ENCODE measurements at places on chromosomes 1 and 21.
A peak's percentile ranks its signal among the peaks of the same experiment; 100 is the strongest.

GRCh38 chr1:97864615-97865014 is 56.2 kb downstream of the DPYD start:
- no peak for DNase-seq

DNA sequence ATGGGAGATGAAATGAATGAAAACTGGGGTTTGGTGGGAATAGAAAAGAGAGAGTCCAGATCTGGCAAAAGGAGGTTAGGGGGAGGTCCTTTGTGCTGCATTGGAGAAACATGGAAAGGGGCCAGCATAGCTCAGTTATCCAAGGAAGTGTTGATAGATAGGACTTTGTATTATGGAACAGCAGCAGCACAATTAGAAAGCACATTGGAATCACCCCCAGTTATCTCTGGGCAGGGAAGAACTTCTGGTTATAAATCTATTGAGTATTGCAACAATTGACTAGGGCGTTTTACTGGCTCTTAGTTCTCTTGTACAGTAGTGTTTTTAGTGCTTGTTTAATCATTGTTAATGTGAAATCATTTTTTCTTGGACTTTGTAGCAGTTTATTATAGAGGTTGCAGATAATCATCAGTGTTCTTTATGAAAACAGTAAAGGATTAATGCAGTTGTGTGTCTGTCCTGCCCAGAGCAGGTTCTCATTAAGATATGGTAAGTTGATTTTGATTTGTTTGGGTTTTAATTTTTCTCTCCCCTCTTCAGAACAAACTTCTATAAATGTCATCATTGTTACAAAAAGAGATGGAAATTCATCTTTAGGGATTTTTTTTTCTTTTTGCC is 76.6 kb downstream of the NR5A2 start:
- DNase-seq, result no peak

DNA sequence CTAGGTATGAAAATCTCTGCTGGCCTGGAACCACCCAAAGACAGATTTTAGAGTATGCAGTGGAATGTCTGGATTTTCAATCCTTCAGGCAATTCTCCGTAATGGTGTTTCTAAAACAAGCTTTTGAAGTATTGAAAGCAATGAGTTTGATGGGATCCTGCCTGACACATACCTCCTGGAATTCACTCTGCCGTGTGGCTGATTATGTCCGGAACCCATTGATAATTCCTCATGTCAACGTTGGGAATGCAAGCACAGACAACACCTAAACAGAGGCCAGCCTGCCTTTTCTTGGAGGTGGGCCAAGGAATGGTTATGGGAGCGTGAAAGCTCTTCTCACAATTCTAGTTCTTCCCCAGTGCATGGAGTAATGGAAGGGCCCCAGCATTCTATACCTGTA is 168.9 kb upstream of the HMCN1 start:
- DNase-seq, result no peak

DNA sequence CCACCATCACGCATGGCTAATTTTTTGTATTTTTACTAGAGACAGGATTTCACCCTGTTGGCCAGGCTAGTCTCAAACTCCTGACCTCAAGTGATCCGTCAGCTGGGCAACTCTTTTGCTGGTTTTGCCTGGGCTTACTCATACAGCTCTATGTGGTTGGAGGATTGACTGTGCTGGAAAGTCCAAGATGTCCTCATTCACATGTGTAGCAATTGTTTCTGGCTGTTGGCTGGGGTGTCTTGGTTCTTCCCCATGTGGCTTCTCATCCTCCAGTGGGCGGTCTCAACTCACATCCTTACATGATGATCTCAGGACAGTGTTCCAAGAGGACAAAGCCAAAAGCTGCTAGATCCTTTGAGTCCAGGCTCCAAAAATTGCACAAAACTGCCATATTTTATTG is 53.3 kb downstream of the TEX35 start:
- no peak for DNase-seq

GRCh38 chr1:96521994-96522760 is 199.4 kb upstream of the PTBP2 start:
- DNase-seq, result no peak

GRCh38 chr1:23914921-23915320 is 1.8 kb upstream of the CNR2 start:
- no peak for DNase-seq

GRCh38 chr1:170854677-170855076 is 80.7 kb upstream of the MROH9 start:
- DNase-seq, result no peak

DNA sequence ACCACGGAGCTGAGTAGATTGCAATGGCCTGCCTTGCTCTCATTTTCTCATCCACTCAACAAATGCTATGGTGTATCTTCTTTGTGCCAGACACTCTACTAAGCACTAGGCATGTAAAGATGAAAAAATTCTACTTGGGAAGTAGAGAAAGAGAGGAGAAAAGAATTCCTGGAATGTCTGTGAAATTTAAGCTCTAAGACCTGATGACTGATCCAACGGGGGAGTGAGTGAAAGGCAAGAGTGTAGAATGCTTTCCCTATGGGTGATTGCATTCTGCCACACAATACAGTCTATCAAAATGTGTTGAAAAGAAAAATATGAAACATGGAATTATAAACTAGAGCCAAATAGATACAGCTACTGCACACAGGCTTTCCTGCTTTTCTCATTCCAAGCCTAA is 82.3 kb downstream of the CYYR1 start:
- no peak for DNase-seq

DNA sequence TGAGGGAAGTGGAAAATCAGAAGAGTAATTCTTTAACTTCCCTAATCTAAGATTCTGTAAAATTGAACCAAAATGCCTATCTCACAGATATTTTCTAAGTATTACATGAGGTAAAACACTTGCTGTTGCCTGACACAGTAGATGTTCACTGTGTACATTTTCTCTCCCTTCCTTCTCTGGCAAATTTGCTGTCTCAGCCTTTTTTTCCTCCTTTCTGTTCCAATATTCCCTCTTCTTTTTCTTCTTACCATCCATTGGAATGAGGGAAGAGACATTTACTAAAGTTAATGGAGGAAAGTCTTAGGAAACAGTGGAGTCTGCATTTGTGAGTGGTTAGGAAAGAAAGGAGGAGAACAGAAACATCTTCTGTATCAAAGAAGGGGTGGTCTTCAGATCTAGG is 239.9 kb downstream of the ZP4 start:
- no peak for DNase-seq

- DNase-seq, result no peak
Measured at GRCh38 chr1:40438391-40439015, 11.8 kb upstream of the ZFP69B start.

GRCh38 chr1:86259390-86259789 is 102.8 kb upstream of the COL24A1 start:
- no peak for DNase-seq

DNA sequence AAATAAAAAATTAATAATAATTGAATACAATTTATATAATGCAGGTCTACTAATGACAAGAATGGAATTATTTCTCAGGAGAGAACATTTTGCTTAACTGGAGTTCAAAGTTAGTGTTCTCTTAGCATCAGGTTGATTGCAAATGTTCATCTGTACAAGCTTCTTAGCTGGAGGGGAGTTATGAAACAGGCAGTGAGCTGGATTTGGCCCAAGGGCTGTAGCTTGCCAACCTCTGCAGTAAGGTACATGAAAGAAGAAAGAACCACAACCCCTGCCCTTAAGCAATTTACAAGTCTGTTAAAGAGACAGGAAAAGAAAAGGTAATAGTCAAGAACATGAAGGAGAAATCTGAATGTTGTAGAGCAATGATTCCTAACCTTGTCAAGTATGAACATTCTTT is 17.0 kb downstream of the LPGAT1 start:
- DNase-seq, result no peak

DNA sequence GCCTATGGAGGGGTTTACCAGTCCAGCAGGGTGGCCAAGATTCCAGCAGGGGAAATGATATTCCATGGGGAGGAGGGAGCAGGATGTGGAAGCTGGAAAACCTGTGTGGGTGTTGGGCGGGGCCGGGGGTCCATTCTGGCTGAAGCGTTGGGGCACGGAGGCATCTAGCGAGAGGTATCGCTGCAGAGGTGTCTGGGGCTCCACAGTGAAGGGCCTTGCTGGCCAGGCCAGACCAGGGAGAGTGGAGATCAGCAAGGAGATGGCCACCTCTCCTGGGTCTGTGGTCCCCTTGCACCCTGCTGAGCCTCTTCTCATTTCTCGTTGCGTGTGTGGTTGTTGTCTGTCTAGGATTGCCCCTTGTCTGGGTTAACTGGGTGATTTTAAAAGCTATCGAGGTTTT is 6.2 kb downstream of the COQ8A start:
- DNase-seq, result no peak

- DNase-seq, result no peak
Measured at GRCh38 chr1:176056312-176056711, 150.8 kb downstream of the COP1 start.

DNA sequence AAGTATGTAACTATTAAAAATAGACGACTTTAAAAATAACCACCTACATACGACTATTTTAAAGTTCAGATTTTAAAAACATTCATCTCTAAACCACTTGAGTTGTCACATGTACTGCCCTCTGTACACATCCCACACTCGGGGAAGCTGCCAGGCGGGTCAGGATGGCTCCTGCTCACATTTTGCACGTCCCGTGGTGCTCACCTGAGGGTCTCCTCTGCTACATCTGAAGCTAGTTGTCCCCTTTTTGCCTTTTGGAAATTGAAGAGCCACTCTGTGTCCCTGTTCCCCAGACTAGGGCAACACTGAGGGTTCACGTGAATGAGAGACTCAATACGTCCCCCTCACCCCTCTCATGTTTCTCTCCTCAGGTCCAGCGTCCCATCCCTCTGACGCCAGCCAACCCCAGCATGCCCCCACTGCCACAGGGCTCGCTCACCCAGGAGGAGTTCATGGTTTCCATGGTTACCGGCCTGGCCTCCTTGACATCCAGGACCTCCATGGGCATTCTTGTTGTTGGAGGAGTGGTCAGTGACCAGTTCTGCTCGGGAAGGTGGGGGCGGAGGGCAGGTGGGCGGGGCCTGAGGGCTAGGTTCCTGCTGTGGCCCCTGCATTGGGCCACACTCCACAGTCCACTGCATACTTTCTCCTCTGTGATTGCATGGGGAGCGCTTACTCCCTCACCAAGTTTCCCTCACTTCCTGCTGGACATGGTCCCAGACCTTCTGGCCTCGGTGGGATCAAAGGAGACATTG is 13.0 kb upstream of the MIIP start:
- DNase-seq, result no peak

- DNase-seq, result no peak
Measured at GRCh38 chr1:35524106-35524505, 33.1 kb downstream of the KIAA0319L start.

GRCh38 chr1:177432897-177433296 is 262.1 kb downstream of the BRINP2 start:
- no peak for DNase-seq

DNA sequence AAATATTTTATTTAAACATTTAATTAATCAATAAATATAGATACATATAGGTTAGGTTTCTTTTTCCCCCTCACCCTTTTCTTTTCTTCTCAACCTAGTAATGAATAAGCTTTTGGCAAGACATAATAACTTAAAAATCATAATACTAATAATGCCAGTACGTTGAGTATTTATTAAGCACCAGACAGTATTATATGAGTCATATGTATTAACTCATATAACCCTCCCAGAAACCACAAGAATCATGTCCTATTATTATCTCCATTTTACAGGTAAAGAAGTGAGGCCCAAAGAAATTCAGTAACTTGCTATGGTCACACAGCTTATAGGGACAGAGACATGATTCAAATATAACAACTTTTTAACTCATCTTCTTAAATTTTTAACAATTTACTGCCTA is 834.5 kb upstream of the ADGRL2 start:
- DNase-seq, result no peak

DNA sequence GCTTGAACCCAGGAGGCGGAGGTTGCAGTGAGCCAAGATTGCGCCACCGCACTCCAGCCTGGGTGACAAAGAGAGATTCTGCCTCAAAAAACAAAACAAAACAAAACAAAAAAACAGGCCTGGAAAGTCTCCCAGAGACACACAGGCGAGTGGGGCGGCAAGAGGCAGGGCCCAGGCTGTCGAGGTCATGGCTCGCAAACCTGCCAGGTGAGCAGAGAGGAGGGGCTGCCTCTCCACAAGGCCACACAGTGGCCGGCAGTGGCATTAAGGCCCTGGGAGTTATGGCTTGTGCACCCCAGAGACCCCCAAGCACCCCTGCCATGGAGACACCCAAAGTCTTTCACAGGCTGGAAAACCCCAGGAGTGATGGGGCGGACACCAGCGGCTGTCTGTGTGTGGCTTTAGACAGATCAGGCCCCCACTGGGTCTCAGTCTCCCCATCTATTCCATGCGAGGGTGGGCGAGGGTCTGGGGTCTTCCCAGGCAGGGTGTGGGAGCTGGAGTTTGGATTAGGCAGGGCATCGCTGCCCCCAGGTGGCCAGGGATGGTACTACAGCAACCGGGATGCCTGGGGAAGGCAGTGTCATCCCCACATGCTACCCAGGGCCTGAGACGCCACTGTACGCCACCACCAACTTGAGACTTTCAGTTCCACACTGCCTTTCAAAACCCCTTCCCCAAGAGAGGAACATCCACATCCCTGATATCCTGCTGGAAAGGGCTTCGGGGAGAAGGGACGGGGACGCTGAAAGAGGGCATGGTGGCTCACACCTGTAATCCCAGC is 7.3 kb upstream of the CTRC start:
- DNase-seq, result peak; percentile 74

DNA sequence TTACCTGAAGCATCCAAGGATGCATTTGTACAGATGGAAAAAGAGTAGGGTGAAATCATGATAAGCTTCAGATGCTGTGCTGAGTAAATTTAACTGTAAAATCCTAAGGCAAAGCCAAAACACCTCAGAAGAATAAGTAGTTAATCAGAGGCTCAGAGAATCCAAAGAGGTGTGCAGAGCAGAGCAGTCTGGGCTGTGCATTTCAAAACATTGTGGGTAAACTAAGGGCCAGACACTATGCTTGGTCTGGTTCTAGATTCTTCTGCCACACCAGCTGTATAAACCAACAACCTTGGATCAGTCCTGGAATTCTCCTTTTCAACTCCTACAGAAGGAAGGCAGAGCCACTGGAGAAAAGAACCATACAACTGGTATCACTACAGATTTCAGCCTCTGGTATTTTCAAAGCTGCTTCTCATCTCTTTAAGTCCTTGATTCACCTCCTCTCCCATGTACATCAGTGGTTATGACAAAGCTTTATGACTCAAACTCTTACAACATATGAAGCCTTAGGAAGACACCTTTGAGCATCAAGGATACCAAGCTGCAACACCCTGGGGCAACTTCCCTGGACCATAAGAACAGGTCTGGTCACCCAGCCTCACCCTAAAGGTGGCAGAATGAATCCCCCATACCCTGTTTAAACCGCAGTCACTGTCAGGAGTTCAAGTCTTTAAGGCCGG is 11.6 kb upstream of the HIPK1 start:
- no peak for DNase-seq
